ENCODE measurements at places on chromosomes 2 and 18.

GRCh38 chr18:23223641-23224040 is 88.4 kb downstream of the CABLES1 start:
- no peak for DNase-seq

DNA sequence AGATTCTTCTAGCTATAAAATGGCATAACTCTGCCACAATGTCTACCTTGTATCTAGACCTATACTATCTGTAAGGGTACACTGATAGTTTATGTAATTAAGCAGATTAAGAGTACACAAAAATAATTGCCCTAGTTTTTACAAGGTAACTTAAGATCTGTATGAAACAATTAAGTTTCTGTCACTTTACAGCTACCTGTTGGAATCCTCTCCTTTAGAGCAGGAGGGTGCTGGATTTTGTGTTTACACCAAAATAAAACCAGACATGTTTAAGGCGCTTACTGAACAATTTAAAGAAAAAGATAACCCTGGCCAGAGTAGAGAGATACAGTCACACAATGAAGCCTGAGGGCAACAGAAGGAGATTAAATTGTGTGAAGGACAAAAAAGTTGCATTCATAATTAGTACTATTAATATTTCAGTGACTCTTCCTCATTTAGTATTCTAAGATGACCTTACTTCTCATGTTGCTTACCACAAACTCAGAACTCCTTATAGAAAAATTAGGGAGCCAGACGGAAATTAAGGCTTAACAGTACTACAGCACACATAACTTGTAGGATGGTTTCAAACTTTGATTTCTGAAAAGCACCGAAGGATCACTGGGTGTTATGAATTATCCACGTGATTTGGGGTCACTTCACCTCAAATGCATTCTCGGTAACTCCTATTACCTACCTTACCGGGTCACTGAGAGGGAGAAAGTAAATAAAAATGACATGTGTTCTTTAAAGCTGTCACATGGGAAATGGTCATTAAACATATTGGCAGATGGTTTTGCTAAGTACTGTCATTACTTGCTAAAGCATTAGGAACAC is 1.0 kb downstream of the DARS1 start:
- DNase-seq, result no peak

DNA sequence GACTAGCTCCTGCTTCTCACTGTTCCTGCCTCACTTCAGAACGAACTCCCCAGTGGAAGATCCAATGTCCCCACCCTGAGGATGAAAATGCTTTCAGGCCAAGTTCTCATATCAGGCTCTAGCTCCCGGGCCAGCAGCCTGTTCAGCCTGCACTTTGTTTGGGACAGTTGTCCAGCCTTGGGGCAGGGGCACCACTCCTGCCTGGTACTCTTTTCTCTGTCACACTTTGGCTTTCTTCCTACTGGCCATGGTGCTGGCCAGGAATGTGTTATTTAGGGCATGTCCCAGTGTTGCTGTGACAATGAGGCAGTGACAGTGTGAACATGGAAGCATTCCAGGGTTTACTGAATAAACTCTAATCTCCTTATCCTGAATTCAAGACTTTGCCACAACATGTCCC is 154.1 kb downstream of the GALNT14 start:
- no peak for DNase-seq

GRCh38 chr2:29518010-29518409 is 402.8 kb downstream of the CLIP4 start:
- no peak for DNase-seq

GRCh38 chr2:133988316-133988891 is 265.5 kb upstream of the MGAT5 start:
- no peak for DNase-seq

DNA sequence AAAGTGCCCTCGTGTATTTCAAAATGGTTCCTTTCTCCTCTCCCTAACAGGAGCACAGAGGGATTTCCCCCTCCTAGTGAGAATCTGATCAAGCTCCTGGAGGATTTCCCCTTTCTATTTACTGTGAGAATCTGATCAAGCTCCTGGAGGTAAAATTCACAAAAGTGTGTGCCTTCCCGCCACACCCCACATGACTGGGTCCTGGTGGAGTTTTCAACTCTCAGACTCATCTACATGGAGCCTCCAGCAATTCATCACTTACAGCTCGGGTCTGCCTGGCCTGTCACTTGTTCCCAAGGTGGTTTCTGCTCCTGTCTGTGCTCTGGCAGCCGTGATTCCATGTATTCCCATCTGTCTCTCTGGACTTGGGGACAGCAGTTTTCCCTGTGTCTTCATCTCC is 590.7 kb downstream of the FBXO15 start:
- DNase-seq, result no peak

DNA sequence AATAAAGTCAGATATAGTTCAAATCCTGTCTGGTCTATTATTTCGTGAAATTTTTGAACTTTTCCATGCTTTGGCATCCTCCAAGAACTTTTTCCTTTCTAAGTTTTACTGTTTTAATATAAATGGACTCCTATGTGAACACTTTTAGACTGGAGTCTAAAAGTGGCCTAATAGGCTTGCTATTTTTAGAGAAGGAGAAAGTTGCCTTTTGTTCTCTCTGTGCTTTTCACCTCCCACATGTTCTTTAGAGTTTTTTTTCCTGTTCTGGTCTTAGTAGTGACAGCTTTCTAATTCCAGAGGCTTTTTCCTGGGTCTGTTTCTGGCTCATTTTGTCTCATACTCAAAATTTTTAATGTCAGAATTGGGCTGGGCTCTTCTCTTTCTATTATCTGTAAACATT is 72.2 kb downstream of the ADAM23 start:
- no peak for DNase-seq
